ENCODE measurements at places on chromosomes 12 and 14.

DNA sequence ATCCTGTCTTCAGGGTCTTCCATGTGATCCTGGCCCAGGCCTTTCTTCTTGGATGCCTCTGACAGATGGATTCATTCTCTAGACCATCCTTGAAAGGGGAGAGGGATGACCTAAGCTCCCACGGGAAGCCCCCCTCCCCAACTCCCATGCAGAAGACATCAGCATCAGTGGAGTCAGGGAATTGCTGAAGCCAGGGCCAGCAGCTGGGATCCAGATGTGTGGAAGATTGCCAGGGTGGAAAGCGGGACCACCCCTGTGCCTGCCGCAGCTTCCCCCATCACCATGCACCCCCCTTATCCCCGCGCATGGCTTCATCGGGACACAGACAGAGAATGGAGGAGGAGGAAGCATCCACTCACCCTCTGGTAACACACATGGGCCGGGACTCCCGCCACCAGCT, 183.6 kb upstream of the PRMT8 start:
- no peak for DNase-seq

- no peak for DNase-seq
These were observed 18.7 kb upstream of the CCT2 start for GRCh38 chr12:69566603-69567002.

DNA sequence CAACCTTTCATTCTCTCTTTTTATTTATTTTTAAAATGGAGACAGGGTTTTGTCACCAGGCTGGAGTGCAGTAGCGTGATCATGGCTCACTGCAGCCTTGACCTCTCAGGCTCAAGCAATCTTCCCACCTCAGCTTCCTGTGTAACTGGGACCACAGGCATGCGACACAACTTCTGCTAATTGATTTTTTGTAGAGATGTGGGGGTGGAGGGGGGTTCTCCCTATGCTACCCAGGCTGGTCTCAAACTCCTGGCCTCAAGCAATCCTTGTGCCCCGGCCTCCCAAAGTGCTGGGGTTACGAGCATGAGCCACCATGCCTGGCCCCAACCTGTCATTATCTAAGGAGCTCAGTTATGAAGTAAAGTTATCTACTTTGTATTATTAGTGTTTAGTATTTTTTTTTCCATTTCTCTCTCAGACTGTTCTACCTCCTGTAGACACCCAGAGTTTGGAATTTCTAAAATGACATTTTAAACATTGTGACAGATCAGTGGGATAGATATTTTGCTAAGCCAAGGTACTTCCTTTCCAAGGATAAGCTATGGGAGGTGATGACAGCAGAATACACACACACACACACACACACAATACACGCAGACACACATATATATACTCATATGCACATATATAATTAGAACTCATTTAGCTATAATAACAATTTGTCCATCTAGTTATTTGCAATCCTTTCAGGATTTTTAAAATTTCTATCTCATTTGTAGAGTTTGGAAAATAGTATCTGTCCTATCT, 2.1 kb upstream of the USP44 start:
- DNase-seq, result no peak

DNA sequence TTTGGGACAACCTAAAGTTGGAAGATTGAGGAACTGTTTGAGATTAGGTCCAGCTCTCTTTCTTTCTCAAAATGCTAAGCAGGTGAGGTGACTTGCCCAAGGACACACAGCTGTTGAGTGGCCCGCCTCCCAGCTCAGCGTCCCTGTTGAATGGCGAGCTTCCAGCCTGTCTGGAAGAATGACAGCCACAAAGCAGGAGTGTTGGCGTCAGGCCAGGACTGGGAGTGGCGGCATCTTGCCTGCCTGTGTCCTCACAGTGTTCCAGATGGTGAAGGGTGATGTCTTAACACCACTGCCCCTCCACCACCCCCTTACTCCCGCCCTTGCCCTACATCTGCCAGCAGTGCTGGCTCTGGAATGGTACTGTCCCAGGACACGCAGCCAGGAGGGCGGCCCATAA, 4.4 kb upstream of the CEBPE start:
- no peak for DNase-seq

DNA sequence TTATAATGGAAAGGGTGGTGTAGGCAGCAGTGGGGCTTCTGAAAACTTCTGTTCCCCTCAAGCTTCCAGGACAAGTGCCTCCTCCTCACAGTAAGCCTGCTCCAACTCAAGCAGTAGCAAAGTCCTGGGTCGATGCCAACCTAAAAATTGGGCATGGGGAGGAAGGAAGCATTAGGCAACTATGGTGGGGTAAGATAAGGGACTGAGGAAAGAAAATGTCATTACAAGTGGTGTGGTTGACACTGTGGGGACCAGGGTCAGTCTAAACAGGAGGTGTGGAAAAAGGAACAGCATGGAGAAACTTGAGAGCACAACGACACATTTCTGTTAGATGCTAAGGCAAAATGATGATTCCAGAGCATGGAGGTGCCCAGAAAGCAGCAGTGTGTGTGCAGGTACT, 34.9 kb downstream of the WIF1 start:
- DNase-seq, result no peak

GRCh38 chr14:100070310-100070709, 5.1 kb downstream of the EVL start:
- DNase-seq, result no peak

DNA sequence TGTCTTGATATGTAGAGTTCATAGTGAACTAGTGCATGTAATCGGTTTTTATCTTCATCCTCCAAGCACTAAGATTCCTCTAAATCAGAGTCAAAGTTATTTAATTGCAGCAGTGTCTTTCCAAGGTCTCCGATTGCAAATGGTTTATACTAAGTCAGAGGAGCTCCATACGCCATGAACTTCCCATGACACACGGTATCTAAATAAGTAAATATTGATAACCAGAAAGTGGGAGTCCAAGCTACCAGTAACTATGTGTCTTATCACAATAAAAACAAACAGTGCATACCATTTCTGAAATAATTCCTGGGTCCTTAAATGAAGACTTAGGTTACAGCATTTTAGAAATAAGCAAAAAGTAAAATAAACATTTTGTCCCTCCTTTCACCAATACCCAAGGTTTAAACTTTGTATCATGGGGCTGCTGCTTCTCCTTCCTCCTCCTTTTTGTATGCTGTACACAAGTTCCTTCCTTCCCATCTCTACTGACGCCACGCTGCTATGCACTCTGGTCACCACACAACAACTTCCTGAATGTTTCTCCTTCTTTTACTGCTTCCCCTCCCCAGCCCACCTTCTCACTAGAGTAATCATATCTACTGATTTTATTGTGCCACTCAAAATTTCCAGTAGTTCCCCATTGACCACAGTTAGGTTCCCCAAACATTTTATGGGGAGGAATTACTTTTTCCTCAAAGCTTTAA, 10.7 kb downstream of the NR1H4 start:
- DNase-seq, result no peak

DNA sequence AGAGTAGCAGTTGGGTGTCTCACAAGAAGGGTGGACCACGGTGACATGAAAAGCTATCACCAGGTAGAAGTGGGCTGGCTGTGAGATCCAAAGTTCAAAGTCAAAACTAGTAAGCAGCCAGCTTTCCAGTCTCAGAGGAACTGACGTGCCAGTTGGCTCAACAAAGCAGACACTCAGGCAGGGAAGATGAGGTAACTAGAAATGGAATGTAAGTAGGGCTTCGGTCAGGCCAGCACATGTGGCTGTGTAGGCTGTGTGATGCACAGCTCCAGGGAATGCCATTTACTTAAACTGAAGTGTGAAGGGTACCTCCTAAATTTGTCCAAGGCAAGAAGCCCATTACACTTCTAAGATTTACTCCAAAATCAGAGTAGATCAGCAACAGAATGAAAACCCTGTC, 43.6 kb downstream of the PTPRR start:
- DNase-seq, result no peak

GRCh38 chr14:95364481-95365209, 44.9 kb upstream of the CLMN start:
- no peak for DNase-seq

- no peak for DNase-seq
These were observed 54.7 kb downstream of the PPM1A start for GRCh38 chr14:60303745-60304144.

GRCh38 chr12:41327096-41327895, 139.2 kb downstream of the PDZRN4 start:
- no peak for DNase-seq

DNA sequence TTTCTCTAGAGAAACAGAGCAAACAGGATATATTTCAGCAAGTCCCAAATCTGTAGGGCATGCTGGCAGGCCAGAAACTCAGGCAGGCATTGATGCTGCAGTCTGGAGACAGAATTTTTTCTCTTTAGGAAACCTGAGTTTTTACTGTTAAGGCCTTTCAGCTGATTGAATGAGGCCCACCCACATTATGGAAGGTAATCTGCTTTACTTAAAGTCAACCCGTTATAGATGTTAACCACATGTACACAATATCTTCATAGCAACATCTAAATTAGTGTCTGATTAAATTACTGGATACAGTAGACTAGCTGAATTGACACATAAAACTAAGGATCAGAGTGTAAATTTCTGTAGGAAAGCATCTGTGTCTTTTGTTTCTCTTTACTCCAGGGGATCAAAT, 65.2 kb downstream of the SRGAP1 start:
- no peak for DNase-seq

DNA sequence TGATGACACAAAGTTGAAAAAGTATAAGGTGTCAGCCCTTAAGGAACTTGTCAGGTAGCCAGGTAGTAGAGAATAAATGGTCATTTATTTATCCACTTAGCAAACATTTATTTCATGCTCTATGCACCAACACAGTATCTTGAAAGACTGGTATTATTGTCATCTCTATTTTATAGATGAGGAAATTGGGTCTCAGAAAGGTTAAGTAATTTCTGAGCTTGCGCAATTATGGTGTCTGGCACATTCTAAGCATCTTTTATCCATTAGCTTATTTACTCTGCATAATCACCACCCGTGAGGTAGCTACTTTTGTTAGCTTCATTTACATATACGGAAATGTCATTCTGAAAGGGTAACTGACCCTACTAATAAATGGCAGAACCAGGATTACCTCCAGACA, 2.5 kb upstream of the UTP20 start:
- DNase-seq, result no peak

- no peak for DNase-seq
These were observed 9.3 kb downstream of the SPRYD4 start for GRCh38 chr12:56477521-56478225.

DNA sequence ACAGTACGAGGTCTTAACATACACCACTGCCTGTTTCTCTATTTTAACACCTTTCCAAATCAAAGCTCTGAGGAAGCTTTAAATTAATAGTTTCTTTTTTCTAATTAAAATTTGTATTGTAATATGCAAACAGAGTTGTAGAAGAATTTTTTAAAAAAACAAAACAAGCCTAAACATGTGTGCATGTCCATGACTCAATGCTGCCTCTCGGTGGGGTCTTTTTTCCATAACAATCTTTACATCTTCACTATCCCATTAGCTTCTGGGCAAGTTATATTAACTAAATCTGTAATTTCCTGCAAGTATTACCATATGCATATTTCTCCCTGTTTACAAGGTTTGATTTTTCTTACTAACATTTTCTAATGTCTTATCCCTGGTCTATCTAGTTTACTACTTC, 143.9 kb upstream of the NAV3 start:
- no peak for DNase-seq

DNA sequence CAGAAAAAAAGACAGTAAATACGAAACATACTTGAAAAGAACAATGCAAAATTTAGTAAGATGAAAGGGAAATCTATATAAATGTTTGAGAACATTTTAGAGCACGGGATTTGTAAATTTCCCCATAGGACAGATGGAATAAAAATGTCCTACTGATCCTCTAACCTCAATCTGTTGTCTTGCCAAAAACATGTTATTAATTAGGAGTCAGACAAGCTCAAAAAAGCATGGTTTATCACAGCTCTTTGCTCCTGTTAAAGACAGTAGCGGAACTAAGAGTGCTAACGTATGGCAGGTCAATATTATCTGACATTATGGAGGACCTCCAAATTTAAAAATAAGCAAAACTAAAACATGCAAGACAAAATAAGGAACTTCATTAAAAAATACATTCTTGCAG, 12.9 kb downstream of the GMFB start:
- no peak for DNase-seq

GRCh38 chr14:26328791-26329190, 269.0 kb downstream of the NOVA1 start:
- DNase-seq, result no peak

- no peak for DNase-seq
These were observed 90.0 kb downstream of the NINJ2 start for GRCh38 chr12:573232-573631.

GRCh38 chr12:83473408-83474095, 786.8 kb downstream of the TMTC2 start:
- DNase-seq, result no peak

DNA sequence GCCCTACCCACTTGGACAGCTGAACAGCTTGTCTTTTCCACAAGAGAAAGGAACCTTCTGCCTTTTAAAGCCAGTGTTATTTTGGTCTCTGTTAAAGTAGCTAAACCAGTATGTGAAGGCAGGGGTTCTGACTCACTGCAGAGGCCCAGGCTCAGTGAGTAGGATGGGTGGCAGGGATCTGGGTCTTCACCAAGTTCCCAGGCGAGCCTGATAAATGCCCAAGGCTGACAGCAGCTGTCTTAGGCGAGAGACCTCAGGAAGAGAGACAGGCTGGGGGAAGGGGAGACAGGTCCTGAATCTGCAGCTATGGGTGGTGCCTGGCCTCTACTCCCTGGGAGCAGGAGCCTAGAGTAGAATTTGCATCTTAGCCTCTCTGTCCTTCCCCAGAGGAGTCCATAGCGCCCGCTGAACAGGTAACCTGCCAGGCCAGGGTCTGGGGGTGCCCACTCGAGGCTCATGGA, 18.1 kb upstream of the KIF26A start:
- no peak for DNase-seq

DNA sequence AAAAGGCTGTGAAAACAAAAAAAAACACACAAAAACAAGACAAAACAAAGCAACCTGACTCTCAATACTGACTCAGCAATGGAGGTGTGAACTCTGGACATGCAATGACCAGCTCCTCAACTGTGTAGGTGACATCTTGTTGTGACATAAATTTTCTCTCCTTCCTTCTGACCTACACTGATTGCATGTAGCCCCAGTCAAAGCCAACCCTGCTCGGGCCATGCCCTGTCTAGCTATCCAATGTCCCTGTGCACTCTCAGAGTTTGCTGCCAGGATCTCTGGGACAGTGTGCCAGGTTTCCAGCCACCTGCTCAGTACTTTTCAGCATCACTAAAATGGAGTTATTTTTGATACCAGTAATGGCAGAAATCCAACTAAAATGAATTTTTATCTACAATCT, 18.9 kb upstream of the CRACR2A start:
- no peak for DNase-seq

- DNase-seq, result no peak
These were observed 48.3 kb downstream of the NR1H4 start for GRCh38 chr12:100521958-100522357.

DNA sequence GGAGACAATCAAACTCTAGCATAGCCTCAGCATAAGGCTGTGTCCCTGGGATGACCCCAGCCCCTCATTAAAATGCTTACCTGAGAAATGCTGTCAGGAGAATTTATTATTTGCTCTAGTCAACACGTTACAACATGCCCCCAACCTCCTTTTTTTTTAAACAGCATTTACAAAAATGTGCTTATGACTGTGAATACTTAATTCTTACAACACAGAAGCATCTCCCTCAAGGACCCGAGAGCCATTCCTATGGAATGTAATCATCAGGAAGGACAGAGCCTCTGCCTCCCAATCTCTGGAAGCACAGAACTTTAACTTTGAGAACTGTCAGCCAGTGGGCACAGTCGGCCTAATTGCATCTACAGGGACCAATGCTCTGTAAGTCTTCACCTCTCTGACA, 136.6 kb upstream of the OVCH1 start:
- no peak for DNase-seq

- DNase-seq, result peak; percentile 79
These were observed 1.8 kb downstream of the ZDHHC22 start for GRCh38 chr14:77139540-77140358.

- DNase-seq, result peak; percentile 23
These were observed 2.0 kb upstream of the TBX5 start for GRCh38 chr12:114407842-114408411.
